DMS 273 treated with DMSO at 0.1 percent for 48 hours (cell line): ENCODE measurements at places on chromosomes 5 and 9.

GRCh38 chr9:135345775-135346433 lies 133.7 kb upstream of the PPP1R26 start:
- DNase-seq, result no peak

DNA sequence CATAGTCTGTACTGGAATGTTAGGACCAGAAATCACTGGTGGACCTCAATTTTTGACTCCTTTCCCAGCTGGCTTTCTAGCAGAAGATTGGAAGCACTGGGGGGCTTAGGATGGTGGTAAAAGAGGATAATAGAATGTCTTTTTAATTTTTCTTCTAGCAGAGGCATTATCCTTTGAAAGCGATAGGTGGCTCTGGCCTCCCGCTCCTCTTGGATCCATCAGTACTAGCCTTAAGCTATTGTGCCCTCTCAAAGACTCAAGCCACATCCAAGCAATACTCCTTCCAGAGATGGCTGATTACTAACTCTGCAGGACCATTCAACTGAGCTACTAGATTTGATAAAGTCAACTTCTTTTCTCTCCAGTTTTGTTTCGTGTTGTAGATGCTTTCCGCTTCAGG lies 610.6 kb downstream of the CDH12 start:
- DNase-seq, result no peak

DNA sequence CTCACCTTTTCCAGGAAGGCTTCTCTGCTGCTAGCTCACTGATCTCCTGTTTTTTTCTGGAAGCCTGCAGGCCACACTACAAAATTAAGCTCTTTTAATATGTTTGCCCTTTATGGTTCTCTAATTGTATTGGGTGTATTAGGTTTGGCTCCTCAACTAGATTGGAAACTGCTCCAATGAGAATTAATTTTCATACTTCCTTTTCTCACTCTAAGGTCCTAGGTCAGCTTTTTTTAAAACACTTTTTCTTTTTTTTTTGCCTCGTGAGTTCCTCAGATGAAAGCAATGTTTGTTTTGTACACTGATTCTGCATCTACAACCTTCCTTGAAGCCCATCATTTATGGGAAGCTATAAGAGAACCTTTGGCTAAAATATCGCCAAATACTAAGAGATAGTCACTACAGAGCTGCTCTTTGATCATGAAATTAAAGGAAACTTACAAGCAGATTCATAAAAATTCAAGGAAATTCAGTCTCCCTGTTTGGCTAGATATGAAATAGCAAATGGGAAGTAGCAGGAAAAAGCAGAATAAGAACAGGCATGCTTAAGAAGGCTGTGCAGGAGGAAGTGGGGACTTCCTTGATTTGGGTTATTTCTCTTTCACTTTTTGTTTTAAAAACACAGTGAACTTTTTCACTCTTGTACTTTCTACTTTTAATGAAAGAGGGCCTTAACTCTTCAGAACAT lies 55.2 kb upstream of the FYB1 start:
- DNase-seq, result no peak

DNA sequence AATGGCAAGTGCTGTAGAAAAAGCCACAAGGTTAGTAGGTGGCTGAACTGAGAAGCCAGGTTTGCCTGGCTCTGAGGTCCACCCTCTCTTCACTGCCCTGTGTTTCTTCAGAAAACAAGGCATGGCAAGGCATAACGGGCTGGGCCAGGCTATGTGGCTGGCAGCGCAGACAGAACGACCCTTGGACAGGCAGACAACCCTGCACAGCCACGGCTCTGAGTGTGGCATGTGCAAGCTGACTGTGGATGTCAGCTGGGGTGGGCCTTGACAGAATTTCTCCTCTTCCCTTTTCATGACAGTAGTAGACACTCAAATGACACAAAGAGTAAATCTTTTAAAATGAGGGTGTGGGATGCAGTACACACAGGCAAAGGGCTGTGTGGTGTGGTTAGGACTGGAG lies 81.7 kb downstream of the MACROH2A1 start:
- DNase-seq, result no peak

GRCh38 chr5:178849316-178849715 lies 10.4 kb upstream of the ZNF354B start:
- no peak for DNase-seq

GRCh38 chr5:1477341-1477740 lies 32.1 kb upstream of the SLC6A3 start:
- no peak for DNase-seq

- DNase-seq, result peak; percentile 48
Measured at GRCh38 chr5:177035976-177036375, 13.5 kb downstream of the ZNF346 start.

DNA sequence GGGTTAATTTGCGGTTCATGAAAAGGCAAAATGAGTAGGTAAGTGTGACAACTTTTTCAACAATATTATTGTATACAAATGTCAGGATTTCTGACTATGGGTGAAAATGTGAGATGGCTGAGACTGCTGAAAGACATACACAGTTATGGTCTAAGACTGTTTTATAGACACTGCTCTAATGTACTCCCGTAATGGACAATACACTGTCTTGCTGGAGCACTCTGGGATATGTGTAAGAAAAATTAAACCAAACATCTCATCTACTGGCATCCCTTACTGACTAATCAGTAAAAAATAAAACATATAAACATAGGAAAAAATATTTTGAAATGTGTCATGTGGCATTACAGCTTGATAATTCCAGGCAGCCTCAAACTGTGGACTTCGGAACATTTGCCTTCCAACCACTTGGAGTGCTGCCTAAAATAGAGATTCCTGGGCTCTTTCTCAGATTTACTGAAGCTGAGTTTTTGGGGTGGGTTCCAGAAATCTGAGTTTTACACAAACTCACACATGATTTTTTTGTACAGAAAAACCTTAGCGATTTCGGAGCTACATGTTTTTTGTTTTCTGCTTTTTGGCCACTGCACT lies 233.9 kb upstream of the TBCA start:
- no peak for DNase-seq

- DNase-seq, result no peak
Measured at GRCh38 chr5:10538789-10539686, 24.8 kb upstream of the ANKRD33B start.

DNA sequence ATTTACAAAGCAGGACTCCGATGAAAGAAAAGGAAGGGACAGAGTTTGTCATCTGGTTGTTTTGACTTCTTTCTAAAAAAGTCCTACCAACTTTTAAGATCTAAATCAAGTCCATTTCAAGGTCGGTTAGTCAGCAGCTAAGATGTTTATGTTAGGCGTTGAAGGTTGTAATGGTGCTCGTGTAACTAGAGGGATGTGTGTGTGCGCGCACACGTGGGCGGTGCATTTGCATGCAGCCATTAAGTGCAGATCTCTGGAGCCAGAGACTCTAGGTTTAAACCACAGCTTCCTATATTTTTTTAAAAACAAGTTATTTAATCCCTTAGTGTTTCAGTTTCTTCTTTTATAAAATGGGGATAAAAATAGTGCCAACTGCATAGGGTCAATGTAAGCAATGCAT lies 77.0 kb upstream of the SMIM32 start:
- DNase-seq, result no peak

- no peak for DNase-seq
Measured at GRCh38 chr5:158514319-158514985, 585.3 kb downstream of the EBF1 start.

GRCh38 chr9:8857068-8857925 lies 1057.7 kb upstream of the DMAC1 start:
- DNase-seq, result no peak

- DNase-seq, result no peak
Measured at GRCh38 chr5:38723426-38723825, 122.4 kb upstream of the OSMR start.

GRCh38 chr9:107945493-107945892 lies 455.9 kb upstream of the KLF4 start:
- no peak for DNase-seq

- DNase-seq, result no peak
Measured at GRCh38 chr9:91886414-91887076, 63.5 kb downstream of the ROR2 start.

DNA sequence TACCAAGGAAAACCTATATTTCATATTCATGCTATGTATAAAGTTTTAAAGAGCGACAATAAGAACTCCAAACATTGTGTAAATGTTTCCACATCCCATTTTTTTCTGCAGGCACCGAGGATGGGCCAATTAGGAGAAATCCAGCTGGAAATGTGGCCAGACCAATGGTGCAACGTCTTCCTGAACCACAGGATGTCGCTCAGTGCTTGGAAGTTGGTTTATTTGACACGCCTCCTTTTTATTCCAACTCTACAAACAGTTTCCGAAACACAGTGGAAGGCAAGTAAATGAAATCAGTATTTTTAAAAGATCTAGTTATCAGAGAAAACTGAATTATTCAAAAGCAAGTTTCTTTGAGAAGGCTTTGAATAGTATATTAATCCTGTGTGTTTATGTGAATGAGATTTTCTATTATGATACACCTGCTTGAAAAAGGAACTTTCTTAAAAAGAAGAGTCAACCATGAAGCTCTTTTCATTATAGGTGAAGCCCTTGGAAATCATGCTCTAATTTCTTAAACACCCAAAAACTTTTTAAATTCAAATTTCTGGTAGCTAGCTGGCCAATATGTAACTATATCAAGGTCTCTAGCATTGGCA lies 9.1 kb downstream of the TYRP1 start:
- peak; percentile 66 for DNase-seq

DNA sequence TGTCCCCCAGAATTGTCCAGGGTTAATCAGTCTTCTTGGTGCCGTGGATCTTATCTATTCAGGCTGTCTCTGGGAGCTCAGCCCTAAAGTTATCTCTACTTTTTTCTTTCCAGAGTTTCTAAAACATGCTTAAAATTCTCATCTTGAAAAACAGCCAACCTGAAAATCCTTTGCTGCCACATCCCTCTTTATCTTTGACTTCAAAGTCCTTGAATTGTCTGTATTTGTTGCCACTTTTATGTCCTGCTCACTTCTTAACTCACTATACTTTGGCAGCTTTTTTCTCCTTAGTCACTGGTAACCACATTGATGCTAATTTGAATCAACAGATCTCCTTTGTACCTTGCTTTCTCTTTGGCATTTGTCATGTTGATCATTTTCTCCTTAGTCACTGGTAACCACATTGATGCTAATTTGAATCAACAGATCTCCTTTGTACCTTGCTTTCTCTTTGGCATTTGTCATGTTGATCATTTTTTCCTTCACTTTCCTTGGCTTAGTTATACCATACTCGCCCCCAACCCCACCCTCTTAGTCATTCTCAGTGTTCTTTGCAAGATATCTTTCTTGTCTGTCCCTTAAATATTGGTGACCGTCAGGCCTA lies 8.5 kb downstream of the DMXL1 start:
- DNase-seq, result no peak

GRCh38 chr9:9998491-9999287 lies 614.1 kb downstream of the PTPRD start:
- peak; percentile 58 for DNase-seq

DNA sequence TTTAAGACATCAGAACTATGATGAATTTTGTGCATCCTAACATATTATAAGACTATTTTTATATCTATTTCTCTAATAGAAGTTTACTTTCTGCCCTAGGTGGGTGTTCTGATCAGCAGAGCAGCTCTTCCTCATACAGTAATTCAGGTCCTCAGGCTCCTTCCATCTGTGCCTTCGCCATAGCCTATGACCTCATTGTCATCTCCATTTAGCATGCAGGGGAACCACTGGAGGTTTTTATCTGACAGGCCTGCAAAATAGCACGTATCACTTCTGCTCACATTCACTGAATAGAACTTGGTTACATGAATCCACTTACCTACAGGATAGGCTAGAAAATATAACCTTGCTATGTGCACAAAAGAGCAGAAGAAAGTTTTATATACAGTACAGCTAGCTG lies 159.4 kb upstream of the CCNH start:
- no peak for DNase-seq
